ENCODE measurements at places on chromosomes 5 and 9.

GRCh38 chr5:180329138-180329435 is 24.0 kb downstream of the GFPT2 start:
- no peak for DNase-seq

- no peak for DNase-seq
These were observed 20.5 kb downstream of the SLC1A1 start for GRCh38 chr9:4510546-4511322.

DNA sequence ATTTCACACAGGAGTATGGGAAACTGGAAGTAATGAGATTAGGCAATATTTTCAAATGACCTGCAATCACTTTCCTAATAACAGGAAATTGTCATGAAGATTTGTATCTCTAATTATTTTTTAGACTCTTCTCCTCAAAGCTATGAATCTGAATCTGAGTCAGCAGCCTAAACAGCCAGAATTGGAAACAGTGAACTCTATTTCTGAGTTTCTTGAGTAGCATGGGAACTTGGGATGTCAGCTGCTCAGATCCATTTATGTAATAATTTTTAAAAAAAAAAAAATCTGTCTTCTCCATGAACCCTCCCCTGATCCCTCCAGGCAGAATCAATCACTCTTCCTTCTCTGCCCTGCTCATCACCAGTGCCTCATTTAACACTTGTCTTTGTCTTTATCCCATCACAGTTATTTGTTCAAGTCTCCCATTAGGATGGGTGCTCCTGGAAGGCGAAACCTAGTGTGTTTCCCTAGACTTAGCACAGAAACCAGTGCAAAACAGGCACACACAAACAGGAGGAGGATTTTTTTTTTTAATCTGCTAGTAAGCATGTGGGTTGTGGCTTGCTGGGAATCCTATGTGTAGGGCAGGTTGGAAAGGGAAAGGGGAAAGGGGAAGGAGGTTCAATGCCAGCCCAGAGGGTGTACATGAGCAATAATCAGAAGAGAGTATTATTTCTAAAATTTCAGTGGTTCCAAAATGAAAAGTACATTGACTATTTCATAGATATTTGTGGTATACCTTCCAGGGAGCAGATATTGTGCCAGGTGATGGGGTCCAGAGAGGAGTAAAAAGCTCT is 186.8 kb downstream of the TTLL11 start:
- no peak for DNase-seq

GRCh38 chr9:21473236-21473635 is 8.9 kb downstream of the IFNE start:
- DNase-seq, result no peak

- no peak for DNase-seq
These were observed 89.0 kb upstream of the NIPBL start for GRCh38 chr5:36787365-36788093.

- peak; percentile 9 for DNase-seq
These were observed 34.7 kb downstream of the SHOC1 start for GRCh38 chr9:111759762-111760639.
